ENCODE measurements at places on chromosomes 2 and 18.

- DNase-seq = no peak
These were observed 71.8 kb upstream of the STAM2 start for GRCh38 chr2:152247337-152247695.

DNA sequence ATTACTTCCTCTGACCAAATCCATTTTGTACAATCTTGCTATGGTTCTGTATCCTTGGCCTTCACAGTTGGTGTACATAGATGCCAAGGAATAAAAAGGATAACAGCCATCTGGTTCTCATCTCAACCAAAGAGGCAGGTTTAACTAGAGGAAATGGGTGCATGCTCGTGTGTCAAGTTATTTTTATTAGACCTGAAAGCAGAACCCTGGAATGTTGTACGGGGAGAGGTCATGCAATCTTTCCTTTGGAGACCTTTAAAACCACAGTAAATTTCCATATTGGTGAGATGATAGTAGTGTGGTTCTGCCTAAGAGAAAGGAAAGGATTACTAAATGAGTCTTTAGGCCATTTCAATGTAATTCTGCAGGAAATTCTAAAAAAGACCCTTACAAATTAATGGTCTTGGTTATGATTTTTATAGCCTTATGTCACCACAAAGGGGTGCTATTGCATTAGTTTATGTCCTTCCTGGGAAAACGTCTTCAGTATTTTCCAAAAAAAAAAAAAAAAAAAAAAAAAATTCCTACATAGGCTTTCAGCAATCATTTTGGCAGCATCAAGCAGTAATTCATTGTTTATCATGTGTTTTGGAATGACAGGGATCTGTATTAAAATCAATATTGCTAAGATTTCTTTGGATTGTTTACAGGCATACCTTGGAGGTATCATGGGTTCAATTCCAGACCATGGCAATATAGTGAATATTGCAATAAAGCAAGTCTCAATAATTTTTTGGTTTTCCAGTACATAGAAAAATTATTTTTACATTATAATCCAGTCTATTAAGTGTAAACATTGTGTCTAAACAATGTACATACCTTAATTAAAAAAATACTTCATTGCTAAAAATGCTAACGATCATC, 270.8 kb downstream of the NYAP2 start:
- no peak for DNase-seq

DNA sequence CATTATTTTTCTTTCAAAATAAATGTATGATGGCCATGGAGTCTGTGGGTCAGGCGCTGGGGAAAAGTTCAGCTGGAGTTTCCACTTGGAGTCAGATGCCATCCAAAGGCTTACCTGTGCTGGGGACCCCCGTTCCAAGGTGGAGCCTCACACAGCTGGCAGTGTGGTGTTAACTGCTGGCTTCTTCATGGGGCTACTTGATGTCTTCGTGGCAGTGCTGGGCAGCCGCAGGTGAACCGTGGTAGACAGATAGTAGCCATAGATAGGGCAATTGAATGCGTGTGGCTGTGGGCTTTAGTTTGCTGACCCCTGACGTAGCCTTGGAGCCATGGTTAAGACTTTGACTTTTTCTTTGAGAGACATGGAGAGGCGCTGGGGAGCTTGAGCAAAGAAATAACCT, 83.1 kb downstream of the HS6ST1 start:
- no peak for DNase-seq

- no peak for DNase-seq
These were observed 14.7 kb downstream of the GRB14 start for GRCh38 chr2:164606557-164606956.

DNA sequence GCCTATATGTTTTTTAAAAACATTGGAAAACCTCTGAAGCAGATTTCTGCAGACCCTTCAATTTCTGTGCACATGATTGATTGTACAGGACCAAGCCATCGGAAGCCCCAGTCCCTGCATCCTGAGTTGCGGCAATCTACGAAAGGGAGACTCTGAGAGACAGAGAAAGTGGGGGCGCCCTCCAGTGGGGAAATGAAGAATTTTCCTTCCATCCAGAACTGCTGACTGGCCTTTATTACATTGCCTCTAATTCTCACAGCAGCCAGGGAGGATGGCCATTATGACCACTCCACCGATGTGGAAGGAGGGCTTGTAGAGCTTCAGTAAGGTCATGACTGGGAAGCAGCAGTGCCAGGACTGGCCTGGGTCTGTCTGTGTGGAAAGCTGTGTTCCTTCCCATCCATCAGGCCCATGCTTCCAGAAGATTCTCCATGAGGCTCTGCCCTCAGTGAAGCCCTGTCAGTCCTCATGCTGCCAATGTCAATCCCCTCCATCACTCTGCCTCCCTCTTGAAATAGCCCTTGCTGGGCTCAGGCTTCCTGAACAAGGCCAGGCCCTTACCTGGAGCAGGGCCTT, 20.0 kb upstream of the RESP18 start:
- peak; percentile 55 for DNase-seq

DNA sequence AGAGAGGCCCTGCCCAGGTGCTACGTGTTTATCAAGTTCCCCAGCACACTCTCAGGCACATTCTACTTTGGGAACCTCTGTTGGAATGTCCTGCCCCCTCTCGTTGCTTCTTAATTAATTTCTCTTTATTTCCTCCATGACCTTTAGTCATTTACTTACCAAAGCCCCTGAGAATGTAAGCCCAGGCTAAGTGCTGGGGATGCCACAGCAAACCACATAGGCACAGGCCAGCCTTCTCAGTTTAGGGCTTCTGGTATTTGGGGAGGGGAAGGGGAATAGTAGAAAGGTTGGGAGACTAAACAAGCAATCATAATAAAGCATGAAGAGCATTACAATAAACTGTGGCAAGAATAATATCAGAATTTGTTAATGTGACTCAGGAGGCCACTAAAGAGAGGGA, 85.7 kb downstream of the EVA1A start:
- no peak for DNase-seq

GRCh38 chr2:217113491-217113890, 253.6 kb upstream of the TNP1 start:
- no peak for DNase-seq

DNA sequence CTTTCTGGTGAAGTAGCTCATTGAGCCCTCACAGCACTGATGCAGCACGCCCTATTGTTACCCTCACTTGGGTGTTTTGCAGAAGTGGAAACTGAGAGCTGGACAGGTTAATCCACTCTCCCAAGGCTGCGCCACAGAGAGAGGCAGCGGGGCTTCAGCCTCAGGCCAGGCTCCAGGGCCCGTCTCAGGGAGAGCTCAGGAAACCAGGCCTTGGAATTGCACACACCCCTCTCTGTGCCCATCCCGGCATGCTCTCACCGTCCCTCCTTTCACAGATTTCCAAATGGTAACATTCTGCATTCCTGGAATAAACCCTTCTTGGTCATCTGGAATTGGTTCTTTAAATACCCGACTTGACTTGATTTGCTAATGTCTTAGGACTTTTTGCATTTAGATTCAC, 51.5 kb downstream of the TWIST2 start:
- no peak for DNase-seq

- no peak for DNase-seq
These were observed 961.6 kb upstream of the LRRTM1 start for GRCh38 chr2:81266106-81266505.

DNA sequence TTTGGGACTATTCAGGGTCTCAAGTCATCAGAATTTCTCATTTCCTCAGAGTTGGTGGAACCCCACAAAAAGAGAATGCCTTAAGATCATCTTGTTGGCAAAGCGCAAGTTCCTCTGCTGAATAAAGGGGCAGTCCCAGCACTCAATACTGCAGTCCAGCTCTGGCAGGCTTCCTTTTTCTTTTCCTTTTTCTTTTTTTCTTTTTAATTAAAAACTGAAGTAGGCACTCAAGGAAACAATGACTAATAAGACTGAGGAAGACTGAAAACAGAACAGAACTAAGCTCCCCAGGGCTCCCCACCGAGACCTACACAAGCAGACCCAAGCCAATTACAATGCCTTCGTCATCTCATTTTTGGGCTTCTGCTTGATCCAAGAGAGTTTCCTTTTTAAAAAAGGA, 82.0 kb downstream of the STK39 start:
- no peak for DNase-seq

- DNase-seq = no peak
These were observed 366.8 kb upstream of the SALL3 start for GRCh38 chr18:78612801-78613200.

All from lower lobe of right lung (tissue), 2 donors.